ENCODE measurements at places on chromosomes 16 and 17. TPM values are rescaled to one million over a fixed set of nuclear protein-coding genes. Genes with fewer than 3 reads are reported as not detected.

The ARHGAP23 gene
- 0.40 TPM for total RNA-seq

The KRT9 gene
- not detected for total RNA-seq

The HSF5 gene
- 0.41 TPM for total RNA-seq

The SPATA2L gene
- 5.8 TPM for total RNA-seq

The SLC16A5 gene
- total RNA-seq, result 2.3 TPM

DNA sequence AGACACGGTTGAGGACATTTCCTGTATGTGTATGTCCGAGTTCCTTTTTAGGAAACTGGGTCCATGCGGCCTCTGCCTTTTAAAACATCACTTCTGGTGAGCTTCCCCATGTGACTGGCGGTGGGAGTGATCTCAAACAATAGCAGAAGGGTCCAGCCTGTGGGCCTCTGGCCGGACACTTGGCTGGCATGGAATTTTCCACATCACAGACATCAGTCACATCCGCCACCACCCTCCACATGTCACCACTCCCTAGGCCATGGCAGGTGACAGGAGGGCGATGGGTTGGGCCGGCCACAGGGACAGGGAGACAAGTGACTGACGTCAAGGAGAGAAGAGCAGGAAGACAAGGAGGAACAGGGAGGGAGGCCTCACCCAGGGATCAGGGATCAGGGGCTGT lies 83.7 kb downstream of the DNAH17 start:
- no peaks in the 10 kb centered on the region for H3K4me1 ChIP-seq
- no peaks in the 10 kb centered on the region for H3K36me3 ChIP-seq
- no peak for DNase-seq
- H3K4me3 ChIP-seq, result no peak overlapping the region

GRCh38 chr17:59378675-59379074 lies 47.2 kb downstream of the YPEL2 start:
- H3K36me3 ChIP-seq, result peaks cover 3% of the 10 kb centered on the region
- no peak overlapping the region for H3K4me3 ChIP-seq
- no peaks in the 10 kb centered on the region for H3K27me3 ChIP-seq
- H3K27ac ChIP-seq, result no peak overlapping the region

DNA sequence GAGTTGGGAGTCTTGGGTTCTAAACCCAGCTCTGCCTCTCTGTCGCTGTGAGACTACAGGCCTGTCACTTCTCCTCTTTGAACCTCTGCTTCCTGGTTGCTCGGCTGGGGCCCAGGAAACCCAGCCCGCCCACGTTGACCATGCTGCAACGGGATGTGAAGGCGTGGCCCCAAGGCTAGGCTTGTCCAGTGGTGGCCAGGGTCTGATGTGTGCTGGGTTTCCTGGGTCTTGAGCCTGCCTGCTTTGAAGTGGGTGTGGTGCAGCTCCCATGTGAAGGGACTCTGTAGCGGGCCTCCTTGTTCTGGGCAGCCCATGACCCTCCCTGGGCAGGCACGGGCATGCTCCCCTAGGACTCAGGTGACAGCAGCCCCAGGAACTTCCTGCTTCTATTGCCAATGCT lies 82.3 kb downstream of the SDR42E1 start:
- peak overlapping the region; percentile 61 for H3K27ac ChIP-seq
- no peak overlapping the region for H3K4me3 ChIP-seq
- H3K27me3 ChIP-seq, result no peaks in the 10 kb centered on the region

DNA sequence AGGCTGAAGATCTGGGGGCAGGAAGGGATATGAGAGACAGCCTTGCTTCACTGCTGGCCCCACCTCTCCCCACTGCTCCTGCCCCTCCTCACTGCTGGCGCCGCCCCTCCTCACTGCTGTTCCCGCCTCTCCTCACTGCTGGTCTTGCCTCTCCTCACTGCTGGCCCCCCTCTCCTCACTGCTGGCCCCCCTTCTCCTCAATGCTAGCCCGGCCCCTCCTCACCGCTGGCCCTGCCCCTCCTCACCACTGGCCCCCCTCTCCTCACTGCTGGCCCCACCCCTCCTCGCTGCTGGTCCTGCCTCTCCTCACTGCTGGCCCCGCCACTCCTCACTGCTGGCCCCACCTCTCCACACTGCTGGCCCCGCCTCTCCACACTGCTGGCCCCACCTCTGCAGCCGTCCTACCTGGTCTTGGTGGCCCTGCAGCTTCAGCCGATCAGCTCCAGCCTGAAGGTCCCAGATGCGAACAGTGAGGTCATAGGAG lies 9.5 kb upstream of the PAM16 start:
- no peak overlapping the region for H3K4me3 ChIP-seq
- H3K27me3 ChIP-seq, result no peaks in the 10 kb centered on the region
- no peaks in the 10 kb centered on the region for H3K4me1 ChIP-seq
- no peak for DNase-seq
- H3K27ac ChIP-seq, result no peak overlapping the region

DNA sequence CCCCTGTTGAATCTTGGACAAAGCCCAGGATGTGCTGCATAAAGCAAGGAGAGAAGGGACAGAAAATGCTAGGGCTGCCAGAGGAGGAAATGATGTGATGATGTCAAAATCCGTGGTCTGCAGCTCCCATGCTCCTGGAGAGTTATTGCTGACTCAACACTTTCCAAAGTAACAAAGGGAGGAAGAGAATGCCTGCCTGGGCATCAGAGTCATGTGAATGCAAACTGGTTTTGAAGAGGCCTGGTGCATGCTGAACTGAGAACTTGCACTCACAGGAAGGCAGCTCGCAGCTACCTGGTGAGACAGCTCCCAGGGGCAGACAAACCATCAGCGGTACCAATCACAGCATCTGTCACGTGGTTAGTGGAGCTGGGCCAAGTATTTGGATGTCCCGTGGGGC lies 2.8 kb downstream of the MARVELD3 start:
- H3K4me1 ChIP-seq, result peaks cover 12% of the 10 kb centered on the region
- H3K27me3 ChIP-seq, result peaks cover 30% of the 10 kb centered on the region
- no peaks in the 10 kb centered on the region for H3K36me3 ChIP-seq
- DNase-seq, result no peak

GRCh38 chr17:1055751-1056645 lies 59.1 kb downstream of the TIMM22 start:
- peak; percentile 64 for DNase-seq
- H3K4me3 ChIP-seq, result no peak overlapping the region
- H3K27ac ChIP-seq, result no peak overlapping the region
- peaks cover 4% of the 10 kb centered on the region for H3K4me1 ChIP-seq
- H3K36me3 ChIP-seq, result peaks cover 19% of the 10 kb centered on the region

- no peak for DNase-seq
- peaks cover 37% of the 10 kb centered on the region for H3K4me1 ChIP-seq
- H3K27me3 ChIP-seq, result no peaks in the 10 kb centered on the region
- peaks cover 29% of the 10 kb centered on the region for H3K36me3 ChIP-seq
- H3K27ac ChIP-seq, result peak overlapping the region; percentile 1
Observed at GRCh38 chr17:49699966-49700575, 7.7 kb downstream of the SLC35B1 start.

- no peak overlapping the region for H3K27ac ChIP-seq
- peaks cover 6% of the 10 kb centered on the region for H3K4me1 ChIP-seq
- H3K36me3 ChIP-seq, result peaks cover 19% of the 10 kb centered on the region
- peaks cover 26% of the 10 kb centered on the region for H3K27me3 ChIP-seq
- no peak for DNase-seq
Observed at GRCh38 chr17:78227455-78227916, 3.9 kb upstream of the TMEM235 start.

DNA sequence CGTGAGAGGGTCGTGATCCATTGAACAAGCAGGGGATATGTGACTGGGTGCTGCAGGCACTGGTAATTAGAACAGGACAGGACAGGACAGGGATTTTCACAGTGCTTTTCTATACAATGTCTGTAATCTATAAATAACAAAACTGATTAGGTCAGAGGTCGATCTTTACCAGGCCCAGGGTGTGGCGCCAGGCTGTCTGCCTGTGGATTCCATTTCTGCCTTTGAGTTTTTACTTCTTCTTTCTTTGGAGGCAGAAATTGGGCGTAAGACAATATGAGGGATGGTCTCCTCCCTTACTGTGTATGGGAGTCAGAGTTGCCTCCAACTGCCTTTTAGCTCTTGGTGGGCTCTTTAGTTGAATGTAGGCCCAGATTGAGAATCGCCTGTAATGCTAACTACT lies 1.5 kb upstream of the ZNF764 start:
- H3K27ac ChIP-seq, result peak overlapping the region; percentile 77
- H3K4me3 ChIP-seq, result peak overlapping the region; percentile 34
- H3K36me3 ChIP-seq, result peaks cover 6% of the 10 kb centered on the region

GRCh38 chr17:7215652-7216180 lies 3.9 kb downstream of the DLG4 start:
- no peak overlapping the region for H3K4me3 ChIP-seq
- H3K4me1 ChIP-seq, result peaks cover 54% of the 10 kb centered on the region
- peaks cover 13% of the 10 kb centered on the region for H3K27me3 ChIP-seq
- no peak for DNase-seq
- no peak overlapping the region for H3K27ac ChIP-seq
- no peaks in the 10 kb centered on the region for H3K36me3 ChIP-seq

DNA sequence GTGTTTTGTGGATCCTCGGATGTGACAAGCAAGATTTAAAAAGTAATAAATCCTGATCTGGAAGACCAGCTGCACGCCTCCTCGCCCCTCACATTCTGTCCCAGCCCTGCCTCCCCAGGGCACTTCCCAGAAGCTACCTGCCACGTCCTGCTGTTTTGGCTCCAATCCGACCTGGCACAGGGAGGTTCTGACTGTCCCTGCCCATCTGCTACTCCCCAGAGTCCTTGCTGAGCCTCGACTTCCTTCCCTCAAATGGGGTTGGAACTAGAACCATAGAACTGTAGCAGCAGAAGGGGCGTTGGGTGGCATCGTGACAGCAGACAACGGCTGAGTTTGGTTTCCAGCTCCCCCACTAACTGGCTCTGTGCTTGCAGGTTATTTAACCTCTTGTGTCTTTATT lies 71.7 kb downstream of the RPH3AL start:
- H3K27ac ChIP-seq, result no peak overlapping the region
- H3K36me3 ChIP-seq, result no peaks in the 10 kb centered on the region
- no peak for DNase-seq

DNA sequence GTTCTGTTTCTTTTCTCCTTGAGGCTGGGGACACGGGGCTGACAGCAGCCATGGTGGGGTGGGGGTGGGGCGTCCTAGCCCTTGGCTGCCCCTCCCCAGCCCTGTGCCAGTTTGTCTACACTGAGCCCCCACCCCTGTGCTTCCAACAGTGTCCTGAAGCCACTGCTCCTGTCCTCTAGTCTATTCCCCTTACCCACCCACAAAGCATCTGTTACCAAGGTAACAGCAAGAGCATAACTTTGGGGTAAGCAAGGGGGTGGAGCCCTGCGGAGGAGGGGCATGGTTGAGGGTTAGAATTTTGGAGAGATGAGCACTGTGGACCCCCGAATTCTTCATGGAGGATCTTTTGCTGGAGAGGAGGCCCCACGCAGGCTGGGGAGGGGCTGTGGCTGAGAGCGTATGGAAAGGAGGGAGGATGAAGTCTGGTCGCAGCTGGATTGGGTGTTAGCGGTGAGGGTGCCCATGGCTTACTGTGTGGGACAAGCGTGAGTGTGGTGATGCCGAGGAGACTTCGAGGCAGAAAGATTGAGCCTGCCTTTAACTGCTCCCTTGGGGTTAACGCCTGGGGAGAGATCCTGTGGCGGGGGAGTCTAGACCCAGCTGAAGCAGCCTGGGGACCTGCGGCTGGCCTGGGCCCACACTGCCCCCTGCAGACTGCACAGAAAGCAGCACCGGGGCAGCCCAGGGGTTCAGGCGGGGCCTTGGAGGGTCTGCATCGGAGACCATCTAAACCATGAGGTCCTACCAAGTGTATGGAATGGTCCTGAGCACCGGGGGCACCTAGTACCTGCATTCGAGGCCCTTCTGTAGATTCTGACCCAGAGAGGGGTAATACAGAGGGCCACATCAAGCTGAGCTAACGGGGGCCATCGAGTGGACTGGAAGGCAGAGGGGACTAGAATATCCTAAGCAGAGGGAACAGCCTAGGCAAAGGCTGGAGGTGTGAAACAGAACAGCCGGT lies 6.1 kb upstream of the STAC2 start:
- H3K4me1 ChIP-seq, result peaks cover 7% of the 10 kb centered on the region
- no peak overlapping the region for H3K4me3 ChIP-seq
- no peaks in the 10 kb centered on the region for H3K36me3 ChIP-seq
- no peak overlapping the region for H3K27ac ChIP-seq
- DNase-seq, result peak; percentile 69

DNA sequence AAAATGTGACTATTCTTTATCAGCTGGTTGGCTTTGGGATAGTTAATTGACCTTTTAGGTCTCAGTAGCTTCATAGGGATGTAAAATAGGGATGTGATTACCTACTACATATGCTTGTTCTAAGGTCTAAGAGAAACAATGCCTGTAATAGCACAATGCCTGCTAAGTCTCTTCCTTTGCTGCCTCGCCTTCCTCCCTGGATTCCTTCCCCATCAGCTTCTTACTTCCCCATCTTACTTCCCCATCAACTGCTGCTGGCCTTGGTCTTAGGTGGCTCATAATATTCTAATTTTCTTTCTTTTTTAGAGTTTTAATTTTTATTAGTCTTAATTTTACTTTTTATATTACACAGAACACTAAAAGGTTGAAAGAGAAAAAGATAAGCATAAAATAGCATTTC lies 59.2 kb upstream of the GOT2 start:
- H3K27ac ChIP-seq, result no peak overlapping the region
- no peak for DNase-seq
- peaks cover 12% of the 10 kb centered on the region for H3K27me3 ChIP-seq
- no peaks in the 10 kb centered on the region for H3K4me1 ChIP-seq

DNA sequence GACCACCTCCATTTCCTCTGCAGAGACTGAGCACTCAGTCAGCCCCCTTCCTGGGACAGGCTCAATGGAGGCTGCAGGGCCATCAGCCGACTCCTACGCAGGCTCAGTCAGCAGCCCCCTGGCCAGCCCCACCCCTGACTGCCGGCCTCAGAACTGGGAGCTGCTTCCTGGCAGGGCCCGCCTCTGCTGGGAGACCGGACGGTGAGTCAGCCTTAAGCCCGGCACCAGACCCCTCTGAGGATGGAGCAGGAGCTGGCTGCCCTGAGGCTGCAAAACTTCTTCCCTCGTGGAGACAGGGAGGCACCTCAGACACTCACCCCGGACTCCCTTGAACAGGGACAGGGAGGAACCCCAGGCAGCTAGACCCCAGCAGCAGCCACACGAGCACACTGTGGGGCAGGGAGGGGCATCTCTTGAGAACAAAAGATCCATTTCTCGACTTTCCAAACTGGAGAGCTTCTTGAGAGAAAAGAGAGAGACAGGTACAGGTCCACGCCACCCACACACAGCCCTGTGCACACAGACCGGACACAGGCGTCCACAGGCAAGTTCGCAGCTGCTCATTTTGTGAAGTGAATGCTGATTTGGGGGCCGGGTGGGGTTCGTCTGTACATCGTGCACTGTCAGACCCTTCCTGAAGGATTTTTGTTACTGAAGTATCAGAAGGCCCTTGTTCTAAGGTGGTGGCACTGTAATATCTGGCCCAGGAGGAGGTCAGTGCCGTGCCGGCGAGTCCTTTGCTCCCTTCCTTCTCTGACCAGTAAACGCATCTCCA lies 1.3 kb upstream of the TUBB3 start:
- H3K27ac ChIP-seq, result peak overlapping the region; percentile 80
- peaks cover 54% of the 10 kb centered on the region for H3K4me1 ChIP-seq
- peak; percentile 72 for DNase-seq

GRCh38 chr16:13553453-13553985 lies 366.4 kb upstream of the ERCC4 start:
- no peaks in the 10 kb centered on the region for H3K4me1 ChIP-seq
- no peak overlapping the region for H3K4me3 ChIP-seq
- no peak for DNase-seq
- no peaks in the 10 kb centered on the region for H3K36me3 ChIP-seq
- H3K27me3 ChIP-seq, result no peaks in the 10 kb centered on the region
- no peak overlapping the region for H3K27ac ChIP-seq

All from activated CD8-positive, alpha-beta memory T cell treated with anti-CD3 and anti-CD28 coated beads, Interleukin-2, amount 10 ng/mL, durations not matched to agents 7 days and 5 days (primary cell).